Non-pigmented ciliary epithelial cell (primary cell): ENCODE measurements at places on chromosomes 1 and 21.

DNA sequence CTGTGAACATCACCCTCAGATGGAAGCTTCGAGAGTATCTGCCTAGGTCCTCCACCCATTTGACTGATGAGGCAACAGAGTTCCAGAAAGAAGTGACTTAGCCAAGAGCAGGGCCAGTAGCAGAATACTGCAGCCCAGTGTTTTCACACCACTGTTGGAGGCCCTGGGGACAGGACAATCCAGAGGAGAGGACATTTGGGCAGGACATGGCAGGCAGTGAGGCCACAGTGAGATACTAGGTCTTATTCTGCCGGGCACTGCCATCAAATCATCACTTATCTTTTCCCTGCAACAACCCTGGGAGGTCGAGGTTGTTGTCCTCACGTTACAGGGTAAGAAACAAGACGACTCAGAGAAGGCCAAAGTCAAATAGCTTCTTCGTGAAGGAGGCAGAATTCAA, 5.5 kb upstream of the FOXO6 start:
- DNase-seq = no peak

DNA sequence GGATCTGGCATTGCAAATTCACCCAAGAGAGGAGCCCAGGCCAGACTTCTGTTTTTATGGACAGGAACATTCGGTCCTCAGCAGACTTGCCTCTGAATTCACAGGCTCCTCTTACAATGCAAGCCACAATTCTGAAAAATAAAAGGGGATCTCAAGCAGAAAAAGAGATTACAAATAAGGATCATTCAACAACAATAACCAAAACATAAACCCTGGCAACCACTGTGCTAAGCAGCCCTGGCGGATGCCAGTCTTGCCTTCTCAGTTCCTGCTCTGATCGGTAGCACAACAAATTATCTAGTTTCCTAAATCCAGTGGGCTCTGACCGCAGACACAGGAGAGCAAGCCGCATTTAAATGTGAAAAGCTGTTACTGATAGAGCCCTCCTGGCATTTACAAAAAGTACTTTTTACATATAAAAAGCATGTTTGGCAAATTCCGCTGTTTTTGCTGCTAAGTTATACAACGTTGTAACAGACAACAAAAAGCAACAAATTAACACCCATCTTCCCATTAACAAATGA, 123.4 kb upstream of the FOXD3 start:
- no peak for DNase-seq

GRCh38 chr1:51551081-51551480, 32.0 kb upstream of the EPS15 start:
- DNase-seq = no peak

- no peak for DNase-seq
These were observed 54.9 kb downstream of the PRSS38 start for GRCh38 chr1:227870366-227870765.

- no peak for DNase-seq
These were observed 114.1 kb downstream of the WDR3 start for GRCh38 chr1:118043624-118044023.

DNA sequence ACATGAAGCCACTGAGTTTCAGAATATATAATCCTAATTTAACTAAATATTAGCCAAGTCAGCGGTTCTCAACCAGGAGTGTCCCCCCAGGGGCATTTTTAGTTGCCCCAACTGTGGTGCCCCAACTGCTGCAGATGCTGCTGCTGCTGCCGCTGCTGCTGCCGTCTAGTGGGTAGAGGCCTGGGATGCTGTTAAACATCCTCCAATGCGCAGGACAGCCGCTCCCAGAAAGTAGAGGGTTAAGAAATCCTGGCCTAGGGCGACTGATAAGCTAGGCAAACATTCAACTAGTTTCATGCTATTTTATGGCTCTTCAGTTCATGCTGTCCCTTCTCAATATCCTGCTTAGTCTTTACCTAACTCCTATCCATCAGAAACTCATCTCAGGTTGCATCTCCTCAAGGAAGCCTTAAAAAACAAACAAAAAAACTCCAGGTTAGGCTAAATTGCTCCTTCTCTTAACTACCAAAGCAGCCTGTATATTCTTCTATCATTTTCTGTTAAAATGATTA, 9.9 kb upstream of the DCAF6 start:
- DNase-seq = no peak

- no peak for DNase-seq
These were observed 366.2 kb downstream of the USH2A start for GRCh38 chr1:216057063-216057462.

- DNase-seq = no peak
These were observed 56.9 kb upstream of the ASB17 start for GRCh38 chr1:75989121-75989520.

- no peak for DNase-seq
These were observed 4.1 kb downstream of the KIF21B start for GRCh38 chr1:201019321-201019977.

GRCh38 chr1:162678439-162678838, 46.2 kb downstream of the DDR2 start:
- no peak for DNase-seq

DNA sequence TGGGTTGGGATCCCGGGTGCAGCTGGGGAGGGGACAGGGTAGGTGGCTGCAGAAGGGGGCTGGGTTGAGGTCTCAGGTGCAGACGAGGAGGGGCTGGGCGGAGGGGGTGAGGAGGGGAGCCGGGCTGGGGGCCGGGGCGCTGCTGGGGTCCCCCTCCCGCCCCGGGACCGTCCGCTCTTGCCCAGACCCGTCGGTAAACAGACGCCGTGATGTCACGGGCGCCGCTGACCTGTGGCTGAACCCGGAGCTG, 22.3 kb downstream of the DHRS3 start:
- DNase-seq = no peak

- DNase-seq = no peak
These were observed 9.0 kb downstream of the TRIM67 start for GRCh38 chr1:231170875-231171274.

- DNase-seq = no peak
These were observed 102.1 kb downstream of the XCL2 start for GRCh38 chr1:168441745-168442144.

DNA sequence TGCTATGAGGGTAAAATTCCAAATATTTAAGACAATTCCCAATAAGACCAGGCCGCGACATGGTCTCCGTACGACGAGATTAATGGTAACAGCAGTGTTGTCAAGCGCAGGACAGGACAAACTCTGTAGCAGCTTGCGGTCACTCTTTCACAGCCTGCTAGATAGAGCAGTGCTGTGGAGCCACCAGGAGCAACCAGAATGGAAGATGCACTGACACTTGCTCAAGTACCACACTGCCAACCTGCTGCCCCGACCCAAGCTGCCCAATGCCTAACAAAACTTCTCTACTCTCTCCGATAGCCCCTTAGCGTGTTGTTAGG, 636 bp downstream of the WARS2 start:
- DNase-seq = no peak

DNA sequence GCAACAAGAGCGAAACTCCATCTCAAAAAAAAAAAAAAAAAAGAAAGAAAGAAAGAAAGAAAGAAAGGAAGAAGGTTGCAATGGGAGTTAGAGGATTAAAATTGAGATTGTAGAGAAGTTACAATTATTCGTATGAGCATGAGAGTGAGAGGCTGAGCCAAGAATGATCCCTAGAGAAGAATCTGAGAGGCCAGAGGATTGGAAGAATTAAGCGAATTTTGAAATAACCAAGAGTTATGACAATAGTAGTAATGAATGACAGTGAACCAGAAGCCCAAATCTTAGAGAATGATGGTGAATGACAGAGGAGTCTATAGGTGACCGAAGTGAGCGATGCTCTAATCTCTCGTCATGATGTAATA, 369 bp upstream of the ZYG11B start:
- DNase-seq = no peak

- no peak for DNase-seq
These were observed 4.1 kb downstream of the COL6A1 start for GRCh38 chr21:45985471-45986315.

DNA sequence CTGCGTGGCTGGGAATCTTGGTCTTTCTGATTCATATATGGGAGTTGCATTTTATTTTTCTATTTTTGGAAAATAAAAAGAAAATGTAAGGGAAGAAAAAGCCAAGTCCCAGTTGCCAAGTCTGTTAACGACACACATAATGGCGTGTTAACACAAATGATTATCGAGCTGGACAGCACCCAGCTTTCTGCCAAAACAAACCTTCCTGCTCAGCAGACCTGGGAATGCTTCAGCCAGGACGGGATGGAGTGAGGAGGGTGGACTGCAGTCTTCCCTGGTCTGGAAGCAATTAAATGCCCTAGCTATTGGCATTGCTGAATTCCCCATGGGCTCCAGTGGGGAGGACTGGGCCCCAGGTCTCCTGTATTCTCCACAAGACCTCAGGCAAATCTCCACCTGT, 184.2 kb upstream of the USP24 start:
- no peak for DNase-seq

- no peak for DNase-seq
These were observed 127.5 kb upstream of the SOD1 start for GRCh38 chr21:31531967-31532366.

- no peak for DNase-seq
These were observed 29.4 kb upstream of the POU3F1 start for GRCh38 chr1:38076038-38076437.

- no peak for DNase-seq
These were observed 78.2 kb upstream of the RALGPS2 start for GRCh38 chr1:178646821-178647220.

- no peak for DNase-seq
These were observed 87.4 kb downstream of the UBR4 start for GRCh38 chr1:19122668-19123067.

- no peak for DNase-seq
These were observed 27.8 kb downstream of the ZNF362 start for GRCh38 chr1:33284049-33284448.

GRCh38 chr1:43129426-43129825, 42.7 kb downstream of the EBNA1BP2 start:
- DNase-seq = no peak
